ENCODE measurements at places on chromosomes 3 and 15. TPM values are rescaled to one million over a fixed set of nuclear protein-coding genes. Genes with fewer than 3 reads are reported as not detected.

Gene MYO5A
- 7.9 TPM for total RNA-seq

Gene NPAP1
- not detected for total RNA-seq

Gene BMF
- total RNA-seq, result 10.1 TPM

Gene SEMA3G
- total RNA-seq, result 10.8 TPM

Gene FBXO40
- 2.4 TPM for total RNA-seq

Gene EPHA6
- 0.62 TPM for total RNA-seq

Gene XCR1
- 0.18 TPM for total RNA-seq

Gene ZMAT3
- 3.0 TPM for total RNA-seq

Gene CCNB2
- 13.9 TPM for total RNA-seq

Gene HCLS1
- total RNA-seq, result 4.1 TPM

Gene CLDN18
- total RNA-seq, result not detected

Gene HEG1
- 21.8 TPM for total RNA-seq

Gene CHRNA7
- total RNA-seq, result 0.84 TPM

Gene TRAIP
- 4.5 TPM for total RNA-seq

Gene ROPN1B
- total RNA-seq, result not detected

Gene MYO5C
- 5.3 TPM for total RNA-seq

Gene GPR15
- total RNA-seq, result not detected

Gene TUSC7
- not detected for total RNA-seq

Gene ANKUB1
- not detected for total RNA-seq

Gene SNUPN
- total RNA-seq, result 24.0 TPM

Gene KLHL6
- 1.5 TPM for total RNA-seq

Gene OCA2
- 3.6 TPM for total RNA-seq

Gene TRIM42
- not detected for total RNA-seq

Gene TMEM108
- total RNA-seq, result 6.3 TPM

Gene HRG
- 0.04 TPM for total RNA-seq

Gene FANCD2OS
- total RNA-seq, result not detected

Gene TGM5
- 0.13 TPM for total RNA-seq

Gene MAPKAPK3
- total RNA-seq, result 27.7 TPM

Gene MME
- 16.1 TPM for total RNA-seq

Gene MAP6D1
- 31.3 TPM for total RNA-seq

Gene SCG5
- total RNA-seq, result 20.0 TPM

Gene TMCO5A
- total RNA-seq, result not detected

Gene GOLGA8G
- not detected for total RNA-seq

Gene NAALADL2
- total RNA-seq, result 17.4 TPM

Gene MUSTN1
- total RNA-seq, result 165 TPM

Gene PLA2G4D
- total RNA-seq, result not detected

Gene PCLAF
- total RNA-seq, result 17.3 TPM

Gene GHSR
- not detected for total RNA-seq

Gene SPESP1
- 2.7 TPM for total RNA-seq

Gene HDC
- 0.62 TPM for total RNA-seq

Gene NSMCE3
- total RNA-seq, result 7.2 TPM

Gene SNURF
- 16.7 TPM for total RNA-seq

Gene NLGN1
- total RNA-seq, result 8.5 TPM

Gene WNT7A
- total RNA-seq, result under 0.01 TPM

Gene GABRB3
- 2.3 TPM for total RNA-seq

Gene SPATA12
- total RNA-seq, result 0.04 TPM

Gene GOLGA8T
- 0.27 TPM for total RNA-seq

Gene RBM15B
- 13.3 TPM for total RNA-seq

Gene ALDH1A3
- 25.4 TPM for total RNA-seq

Gene KNL1
- 8.7 TPM for total RNA-seq

Gene TAGLN3
- total RNA-seq, result 3.5 TPM

Gene SEMA3F
- 9.1 TPM for total RNA-seq

Gene ZNF385D
- total RNA-seq, result 10.6 TPM

Gene RTP3
- total RNA-seq, result 0.04 TPM

Gene USP8
- 42.4 TPM for total RNA-seq

Gene KCNMB3
- total RNA-seq, result 2.1 TPM

Gene ARPIN
- total RNA-seq, result 10.1 TPM

Gene GP9
- 0.40 TPM for total RNA-seq

Gene CD276
- total RNA-seq, result 48.3 TPM

Gene GUCA1C
- not detected for total RNA-seq
